ENCODE measurements at places on chromosomes 4 and X.

DNA sequence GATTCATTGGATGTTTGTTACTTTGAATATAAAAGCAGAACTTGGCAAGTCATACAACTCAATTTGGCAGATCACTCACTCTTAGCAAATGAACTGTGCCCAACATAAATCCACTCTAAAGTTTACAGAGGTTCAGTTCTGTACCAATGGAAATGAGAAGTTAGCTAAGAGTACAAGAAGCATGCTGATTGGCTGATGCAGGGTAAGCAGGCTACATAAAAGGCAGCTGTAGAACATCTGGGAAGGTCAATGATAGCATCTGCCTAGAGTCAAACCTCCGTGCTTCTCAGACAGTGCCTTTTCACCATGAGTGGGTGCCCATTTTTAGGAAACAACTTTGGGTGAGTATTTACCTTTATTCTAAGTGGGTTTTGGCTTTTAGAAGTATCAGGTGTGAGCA, at the start of gene TDO2:
TDO2 (plus strand) TSS at position 244 of the 400 bp plus-strand sequence; CDS start at position 307, 63 bp downstream.
- no peak for DNase-seq

- no peak for DNase-seq
These were observed 93.0 kb downstream of the CENPC start for GRCh38 chr4:67452100-67452845.

DNA sequence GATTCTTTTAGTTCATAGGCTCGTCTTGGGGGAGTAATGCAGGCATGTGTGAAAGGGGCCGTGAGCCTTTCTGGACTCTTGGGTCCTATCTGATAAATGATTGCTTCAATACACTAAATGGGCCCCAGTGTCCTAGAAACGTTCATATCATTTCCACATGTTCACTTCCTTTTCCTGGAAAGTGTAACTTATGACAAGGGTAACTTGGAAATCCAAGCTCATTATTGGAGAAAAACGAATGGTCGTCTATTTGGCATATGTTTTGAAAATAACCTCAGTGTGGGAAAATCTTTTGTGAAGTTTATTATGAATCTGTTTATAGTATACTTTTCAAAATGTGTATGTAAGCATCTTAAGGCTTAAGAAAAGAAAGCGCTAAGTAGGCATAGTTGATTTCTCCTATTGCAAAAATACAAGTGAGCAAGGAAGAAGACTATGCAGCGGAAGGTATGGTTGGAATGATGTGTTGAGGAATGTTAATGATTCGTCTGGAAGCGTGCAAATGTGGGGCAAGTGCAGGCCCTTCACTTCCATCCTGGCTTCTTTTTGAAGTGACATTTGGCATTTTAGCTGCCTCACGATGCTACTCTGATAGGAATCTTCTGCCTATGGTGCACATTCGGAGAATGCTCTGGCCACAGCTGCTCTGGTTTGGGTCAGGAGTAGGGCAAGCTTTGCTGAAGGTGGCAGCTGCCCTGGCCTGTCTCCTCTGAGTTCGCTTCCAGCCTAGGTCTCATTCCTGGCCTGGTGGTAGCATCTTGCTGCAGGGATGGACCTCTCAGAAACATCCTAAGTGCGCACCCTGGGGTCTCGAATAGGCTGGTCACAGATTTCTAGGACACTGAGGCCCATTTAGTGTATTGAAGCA, 49.5 kb upstream of the STOX2 start:
- DNase-seq = no peak

GRCh38 chr4:73257651-73258435, 755 bp downstream of the ANKRD17 start:
- DNase-seq = no peak

GRCh38 chr4:184427687-184428086, 46.7 kb downstream of the IRF2 start:
- DNase-seq = no peak

DNA sequence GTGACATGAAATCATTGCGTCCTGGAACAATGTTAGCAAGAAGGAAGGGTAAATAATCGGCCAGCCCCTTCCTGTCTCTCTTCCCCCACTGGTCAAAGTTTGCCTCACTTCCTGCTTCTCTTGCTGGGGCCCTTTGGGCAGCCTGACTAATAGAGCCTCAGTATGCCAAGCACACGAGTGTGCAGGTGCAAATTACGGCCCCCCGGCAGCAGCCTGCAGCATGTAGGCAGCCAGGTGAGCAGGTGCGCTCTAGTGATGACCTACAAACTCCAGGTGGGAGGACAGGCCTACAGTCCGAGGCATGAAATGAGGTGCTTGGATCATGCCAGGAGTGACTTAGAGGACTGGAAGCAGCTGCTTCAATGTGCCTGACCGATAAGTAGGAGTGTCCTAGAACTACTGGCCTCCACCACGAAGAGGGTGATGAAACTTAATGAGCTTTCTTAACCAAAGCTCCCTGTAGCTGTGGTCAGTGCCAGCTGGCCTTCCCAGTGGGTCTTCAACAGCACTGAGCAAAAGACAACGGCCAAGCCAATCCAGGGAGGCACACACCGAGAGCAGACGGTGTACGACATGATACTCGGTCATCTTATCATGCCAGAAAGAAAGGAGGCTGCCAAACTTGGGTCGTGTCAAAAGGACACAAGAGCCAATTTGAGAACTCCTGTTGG, 26.1 kb upstream of the FAT1 start:
- no peak for DNase-seq

Measured in NCI-H2171 (cell line).